Caki2 (cell line): ENCODE measurements at places on chromosomes 4 and X.
A peak's percentile ranks its signal among the peaks of the same experiment; 100 is the strongest.

- peak; percentile 79 for DNase-seq
Measured at GRCh38 chr4:174120446-174121295, 162.8 kb downstream of the FBXO8 start.

GRCh38 chr4:189062047-189062820 is 878.4 kb upstream of the FRG1 start:
- no peak for DNase-seq

DNA sequence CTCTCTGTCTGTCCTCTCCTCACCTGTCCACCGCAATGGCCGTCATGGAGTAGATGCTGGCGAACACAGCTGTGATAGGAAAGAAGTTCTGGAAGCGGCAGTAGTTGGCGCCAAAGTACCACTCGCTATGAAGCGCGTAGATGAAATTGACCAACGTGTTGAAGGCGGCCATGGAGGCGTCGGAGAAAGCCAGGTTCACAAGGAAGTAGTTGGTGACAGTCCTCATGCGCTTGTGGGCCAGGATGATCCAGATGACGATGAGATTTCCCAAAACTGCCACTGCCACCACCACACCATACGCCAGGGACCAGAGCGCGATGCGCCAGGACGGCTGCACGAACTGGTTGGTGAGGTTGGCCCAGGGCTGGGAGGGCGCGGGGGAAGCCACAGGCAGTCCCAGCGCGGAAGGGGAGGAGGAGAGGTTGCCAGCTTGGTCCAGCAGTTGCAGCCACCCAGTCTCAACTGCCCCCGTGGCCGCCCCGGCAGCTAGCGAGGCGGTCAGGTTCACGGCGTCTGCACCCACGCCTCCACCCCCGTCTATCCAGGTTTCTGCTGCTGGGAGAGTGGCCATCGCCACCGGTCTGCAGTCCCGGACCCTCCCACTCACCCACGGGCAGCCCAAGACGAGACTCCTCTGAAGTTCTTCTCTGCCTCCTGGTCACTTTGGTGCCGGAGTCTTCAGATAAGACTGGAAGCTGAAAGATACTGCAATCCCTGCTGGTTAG is 518 bp downstream of the TACR3 start:
- no peak for DNase-seq

GRCh38 chr4:111838406-111838930 is 306.8 kb upstream of the FAM241A start:
- no peak for DNase-seq

GRCh38 chr4:53782458-53782845 is 191.2 kb upstream of the LNX1 start:
- DNase-seq, result no peak

- DNase-seq, result no peak
Measured at GRCh38 chr4:19024047-19024446, 1002.5 kb upstream of the LCORL start.

DNA sequence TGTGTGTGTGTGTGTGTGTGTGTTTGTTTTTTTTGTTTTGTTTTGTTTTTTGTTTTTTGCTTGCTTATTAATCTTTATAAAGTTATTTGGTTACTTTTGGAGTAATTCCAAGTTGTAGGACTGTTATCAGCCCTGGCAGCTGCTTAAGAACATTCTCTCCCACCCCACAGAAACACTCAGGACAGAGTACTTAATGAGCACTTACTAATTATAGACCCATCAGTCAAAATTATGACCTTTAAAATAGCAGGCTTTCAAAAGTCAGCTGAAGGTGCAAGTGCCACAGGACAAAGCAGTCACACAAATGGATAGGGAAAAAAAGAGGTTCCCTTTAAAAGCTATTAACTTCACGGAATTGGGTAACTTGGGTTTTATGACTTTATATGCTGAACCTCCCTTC is 69.0 kb downstream of the BEND2 start:
- no peak for DNase-seq
